ENCODE measurements at places on chromosomes 4 and X.

DNA sequence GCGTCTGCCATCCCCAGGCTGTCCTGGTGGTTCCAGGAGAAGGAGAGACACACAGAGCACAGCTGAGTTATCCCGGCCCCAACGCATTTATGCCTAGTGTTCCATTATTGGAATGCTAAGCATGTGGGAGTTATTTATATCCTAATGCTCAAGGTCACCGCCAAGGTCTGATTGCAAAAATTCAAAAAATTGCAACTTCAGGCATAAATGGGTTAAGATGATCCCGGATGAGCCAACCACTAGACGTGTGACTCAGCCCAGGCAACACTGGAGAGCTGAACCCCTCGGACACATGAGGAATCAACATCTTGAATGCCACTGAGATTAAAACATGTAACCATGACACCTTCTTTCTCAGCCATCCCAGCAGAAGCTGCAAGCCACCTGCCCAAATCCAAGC is 3.8 kb upstream of the ZCCHC4 start:
- no peak for DNase-seq

GRCh38 chr4:145278341-145279121 is 98.1 kb upstream of the OTUD4 start:
- DNase-seq = no peak

- no peak for DNase-seq
Observed at GRCh38 chr4:41359422-41359775, 102.7 kb downstream of the UCHL1 start.

DNA sequence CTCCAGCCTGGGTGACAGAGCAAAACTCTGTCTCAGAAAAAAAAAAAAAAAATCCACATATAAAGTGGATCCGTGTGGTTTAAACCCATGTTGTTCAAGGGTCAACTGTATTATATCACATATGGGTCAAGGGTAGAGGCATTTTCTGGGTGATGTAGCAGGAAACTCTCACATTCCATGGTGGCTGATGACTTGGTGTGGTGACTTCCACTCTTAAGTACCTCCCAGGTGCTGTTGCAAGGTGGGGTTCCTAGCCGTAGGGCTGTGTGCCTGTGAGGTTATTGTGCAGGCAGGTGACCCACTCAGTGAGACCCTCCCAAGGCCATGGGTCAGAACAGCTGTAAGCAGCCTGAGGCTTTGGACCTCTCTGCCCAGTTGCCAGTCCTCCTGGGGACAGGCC is 17.0 kb downstream of the ELF4 start:
- DNase-seq = no peak

GRCh38 chr4:183445097-183445428 is 627 bp downstream of the CDKN2AIP start:
- DNase-seq = peak; percentile 2

- DNase-seq = no peak
Observed at GRCh38 chr4:153809307-153809706, 20.4 kb upstream of the SFRP2 start.

Measured in fibroblast of gingiva (primary cell).